H9 (cell line): ENCODE measurements at places on chromosomes 2 and 18. TPM values are rescaled to one million over a fixed set of nuclear protein-coding genes. Genes with fewer than 3 reads are reported as not detected.

- no peaks in the 10 kb centered on the region for H3K36me3 ChIP-seq
- H3K27ac ChIP-seq = no peak overlapping the region
- DNase-seq = peak; percentile 65
Observed at GRCh38 chr2:165015052-165015642, 59.8 kb upstream of the SLC38A11 start.

DNA sequence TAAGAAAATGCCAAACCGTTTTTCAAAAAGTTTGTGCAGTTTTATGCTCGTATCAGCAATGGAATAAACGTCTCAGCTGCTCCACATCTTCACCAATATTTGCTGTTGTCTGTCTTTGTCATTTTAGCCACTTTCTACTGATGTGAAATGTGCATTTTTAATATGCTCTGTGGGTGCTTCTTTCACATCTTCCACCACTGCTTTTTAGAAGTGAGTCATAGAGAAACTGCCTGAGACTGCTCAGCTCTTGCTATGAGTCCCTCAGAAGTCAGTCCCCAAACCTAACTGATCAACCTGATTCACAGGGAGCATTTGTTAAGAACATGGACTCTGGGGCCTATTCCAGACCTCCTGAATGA is 41.0 kb upstream of the EPC2 start:
- DNase-seq = no peak
- no peak overlapping the region for H3K4me3 ChIP-seq
- H3K36me3 ChIP-seq = no peaks in the 10 kb centered on the region
- no peaks in the 10 kb centered on the region; the same call in 1 of the 2 replicates for H3K4me1 ChIP-seq

DNA sequence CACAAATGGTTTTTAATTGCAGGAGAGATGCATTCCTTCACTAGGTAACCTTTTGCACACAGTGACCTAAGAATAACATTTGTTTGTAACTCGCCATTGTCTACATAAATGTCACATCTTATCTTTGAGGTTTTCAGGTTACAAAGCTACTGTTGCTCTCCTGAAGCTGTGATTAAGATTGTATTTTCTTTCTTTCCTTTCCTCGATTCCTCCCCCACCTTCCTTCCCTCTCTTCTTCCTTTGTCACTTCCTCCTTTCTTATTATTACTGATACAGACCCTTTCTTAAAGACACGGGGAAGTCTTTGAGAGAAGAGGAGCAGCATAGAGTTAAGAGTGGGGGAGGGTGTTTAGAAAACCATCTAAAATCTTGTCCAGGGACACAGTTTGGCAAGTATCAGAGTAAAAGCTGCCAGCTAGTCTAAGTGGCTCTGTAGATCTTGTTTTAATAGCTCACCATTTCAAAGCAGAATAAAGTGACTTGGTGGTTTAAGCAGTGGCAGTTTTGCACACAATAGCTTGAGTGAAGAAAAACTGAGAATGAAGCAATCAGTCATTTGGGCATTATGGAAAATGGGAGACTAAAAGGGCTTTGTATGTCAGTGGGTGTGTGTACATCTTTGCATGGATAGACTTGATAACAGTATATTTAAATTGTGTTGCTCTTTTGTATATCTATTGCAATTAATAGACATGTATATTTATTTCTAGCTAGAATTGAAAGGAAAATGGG is 10.9 kb downstream of the CERS6 start:
- DNase-seq = no peak
- H3K27me3 ChIP-seq = no peaks in the 10 kb centered on the region
- H3K4me3 ChIP-seq = no peak overlapping the region
- H3K36me3 ChIP-seq = no peaks in the 10 kb centered on the region
- no peak overlapping the region for H3K27ac ChIP-seq

The CAVIN2 gene
- not detected in 2 replicates for total RNA-seq

The ZNF236 gene
- total RNA-seq = 16.0 and 17.7 TPM in 2 replicates

DNA sequence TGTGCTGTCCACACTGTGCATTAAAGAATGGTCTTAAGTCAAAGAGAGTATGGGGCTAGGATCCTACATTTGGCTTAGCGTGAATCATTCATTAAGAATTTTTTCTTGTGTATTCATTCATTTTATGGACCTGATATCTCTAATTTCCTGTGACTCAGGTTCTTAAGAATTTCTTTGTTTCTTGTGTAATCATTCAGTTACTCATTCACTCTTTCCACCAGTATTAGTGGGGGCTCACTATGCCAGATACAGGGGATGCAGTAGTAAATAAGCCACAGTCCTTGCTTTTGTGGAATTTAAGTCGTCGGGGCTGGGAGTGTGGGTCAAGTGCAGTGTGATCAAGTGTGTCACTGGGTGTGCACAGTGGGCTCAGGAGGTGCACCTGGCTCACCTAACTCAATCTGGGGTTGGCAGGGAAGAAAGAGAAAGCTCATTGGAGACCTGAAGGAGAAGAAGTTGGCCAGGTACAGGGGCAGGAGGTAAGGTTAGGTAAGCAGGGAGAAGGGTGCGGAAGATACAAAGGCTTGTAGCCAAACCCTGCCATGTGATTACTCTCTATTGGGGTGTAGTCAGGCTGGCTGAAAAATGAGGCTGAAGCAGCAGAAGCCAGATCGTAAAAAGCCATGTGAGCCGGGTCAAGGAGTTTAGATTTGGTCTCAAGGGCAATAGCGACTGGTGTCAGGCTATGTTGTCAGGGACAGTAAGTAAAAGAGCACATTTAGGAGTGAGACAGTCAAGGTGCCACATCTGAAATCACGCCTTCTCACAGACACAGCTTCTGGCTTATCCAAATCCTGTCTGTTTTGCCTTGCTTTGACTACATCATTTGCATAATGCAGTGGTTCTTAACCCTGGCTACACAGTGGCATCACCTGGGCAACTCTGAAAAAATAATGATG is 67.2 kb downstream of the KCTD1 start:
- H3K27me3 ChIP-seq = no peaks in the 10 kb centered on the region
- DNase-seq = no peak
- H3K4me1 ChIP-seq = peaks cover 9% of the 10 kb centered on the region
- H3K27ac ChIP-seq = no peak overlapping the region
- H3K36me3 ChIP-seq = no peaks in the 10 kb centered on the region

DNA sequence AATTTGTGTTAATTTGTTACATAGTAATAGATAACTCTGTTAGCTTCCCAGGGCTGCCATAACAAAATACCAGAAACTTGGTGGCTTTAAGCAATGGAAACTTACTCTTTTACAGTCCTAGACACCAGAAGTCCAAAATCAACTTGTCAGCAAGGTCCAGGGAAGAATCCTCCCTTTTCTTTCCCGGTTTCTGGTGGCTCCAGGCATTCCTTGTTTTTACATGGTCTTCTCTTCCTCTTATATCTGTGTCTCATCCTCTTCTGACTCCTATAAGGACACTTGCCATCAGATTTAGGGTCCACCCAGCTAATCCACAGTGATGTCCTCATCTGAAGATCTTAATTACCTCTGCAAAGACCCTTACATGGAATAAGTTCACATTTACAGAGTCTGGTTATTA is 95.6 kb downstream of the DDX1 start:
- H3K27me3 ChIP-seq = no peaks in the 10 kb centered on the region
- H3K4me1 ChIP-seq = no peaks in the 10 kb centered on the region
- H3K27ac ChIP-seq = no peak overlapping the region
- no peak overlapping the region for H3K4me3 ChIP-seq
- DNase-seq = no peak
- no peaks in the 10 kb centered on the region for H3K36me3 ChIP-seq

DNA sequence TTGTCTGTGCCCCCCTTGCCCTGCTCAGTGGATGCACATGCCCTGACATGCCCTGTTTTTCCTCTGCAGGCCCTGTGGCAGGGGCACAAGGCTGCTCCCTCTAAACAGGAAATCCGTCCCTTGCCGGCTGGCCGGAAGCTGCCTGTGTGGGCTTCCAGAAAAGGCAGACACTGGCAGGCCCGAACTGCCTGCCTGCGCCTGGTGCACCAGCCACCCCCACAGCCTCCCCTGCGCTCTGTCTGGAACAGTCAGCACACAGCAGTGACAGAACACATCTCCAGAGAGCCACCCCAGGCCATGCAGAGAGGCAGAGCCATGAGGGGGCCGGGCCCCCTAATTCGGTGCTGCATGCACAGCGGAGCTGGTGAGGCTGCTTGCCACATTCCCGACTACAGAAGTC is 33.5 kb downstream of the LOXHD1 start:
- no peak for DNase-seq
- H3K27me3 ChIP-seq = no peaks in the 10 kb centered on the region
- no peak overlapping the region for H3K4me3 ChIP-seq
- no peaks in the 10 kb centered on the region for H3K4me1 ChIP-seq
- H3K36me3 ChIP-seq = no peaks in the 10 kb centered on the region

DNA sequence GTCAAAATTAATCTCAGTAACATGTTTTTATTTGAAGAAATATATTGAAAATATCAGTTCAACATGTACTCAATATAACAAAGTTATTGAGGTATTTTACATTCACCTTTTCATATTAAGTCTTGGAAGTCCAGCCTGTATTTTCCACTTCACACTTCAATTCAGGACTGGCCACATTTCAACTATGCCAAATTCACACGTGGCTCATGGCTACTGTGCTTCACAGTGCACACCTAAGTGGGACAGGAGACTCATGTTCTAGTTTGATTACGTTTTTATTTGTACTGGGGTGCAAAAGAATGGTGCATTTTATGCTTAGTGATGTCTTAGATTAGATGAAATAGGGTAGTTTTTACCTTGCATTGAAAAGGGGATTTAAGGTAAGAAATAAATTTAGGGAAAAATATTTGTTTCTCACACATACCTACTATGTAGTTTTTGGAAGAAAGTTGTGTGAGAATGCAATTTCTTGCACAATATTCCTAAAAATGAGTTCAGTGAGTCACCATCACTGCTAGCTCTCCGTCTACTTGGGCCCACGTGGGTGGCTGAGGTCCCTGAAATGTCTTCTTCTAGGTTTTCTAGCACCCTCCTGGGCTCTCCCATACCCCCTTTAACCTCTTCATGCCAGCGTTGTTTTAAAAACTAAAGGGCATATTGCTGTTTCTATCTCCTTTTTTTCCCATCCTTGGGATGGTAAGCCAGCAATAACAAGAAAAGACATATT is 87.0 kb downstream of the ST6GAL2 start:
- DNase-seq = no peak
- H3K27me3 ChIP-seq = no peaks in the 10 kb centered on the region
- no peak overlapping the region for H3K4me3 ChIP-seq
- H3K27ac ChIP-seq = no peak overlapping the region

DNA sequence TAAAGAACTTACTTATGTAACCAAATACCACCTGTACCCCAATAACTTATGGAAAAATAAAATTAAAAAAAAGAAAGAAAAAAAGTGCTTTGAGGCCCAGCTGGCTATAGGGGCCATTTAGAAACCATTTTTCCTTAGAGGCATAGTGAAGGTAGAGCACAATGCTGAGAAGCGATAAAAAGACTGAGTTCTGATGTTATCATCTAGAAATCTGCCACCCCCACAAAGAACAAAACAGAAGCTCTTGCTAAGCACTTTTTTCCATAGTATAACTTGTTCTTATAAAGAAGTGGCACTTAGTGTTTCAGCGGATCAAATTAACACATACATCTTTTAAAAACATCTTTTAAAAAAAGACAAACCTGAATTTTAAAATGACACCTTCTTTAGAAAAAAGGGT is 51.4 kb downstream of the ICOS start:
- H3K4me3 ChIP-seq = no peak overlapping the region
- H3K4me1 ChIP-seq = no peaks in the 10 kb centered on the region; the same call in 1 of the 2 replicates
- no peak overlapping the region for H3K27ac ChIP-seq
- H3K36me3 ChIP-seq = no peaks in the 10 kb centered on the region
- DNase-seq = no peak
- H3K27me3 ChIP-seq = no peaks in the 10 kb centered on the region

- DNase-seq = no peak
- H3K4me3 ChIP-seq = no peak overlapping the region
- peaks cover 8% of the 10 kb centered on the region; the same call in 1 of the 2 replicates for H3K36me3 ChIP-seq
- H3K4me1 ChIP-seq = no peaks in the 10 kb centered on the region
- H3K27ac ChIP-seq = no peak overlapping the region
- H3K27me3 ChIP-seq = no peaks in the 10 kb centered on the region
Observed at GRCh38 chr2:174600349-174600748, 2.7 kb upstream of the WIPF1 start.

The ECEL1 gene
- 8.2 and 8.4 TPM in 2 replicates for total RNA-seq

The NEU2 gene
- not detected in 2 replicates for total RNA-seq

The FAM124B gene
- 0.83 and 0.94 TPM in 2 replicates for total RNA-seq

The LAMA3 gene
- 0.33 and 0.68 TPM in 2 replicates for total RNA-seq

DNA sequence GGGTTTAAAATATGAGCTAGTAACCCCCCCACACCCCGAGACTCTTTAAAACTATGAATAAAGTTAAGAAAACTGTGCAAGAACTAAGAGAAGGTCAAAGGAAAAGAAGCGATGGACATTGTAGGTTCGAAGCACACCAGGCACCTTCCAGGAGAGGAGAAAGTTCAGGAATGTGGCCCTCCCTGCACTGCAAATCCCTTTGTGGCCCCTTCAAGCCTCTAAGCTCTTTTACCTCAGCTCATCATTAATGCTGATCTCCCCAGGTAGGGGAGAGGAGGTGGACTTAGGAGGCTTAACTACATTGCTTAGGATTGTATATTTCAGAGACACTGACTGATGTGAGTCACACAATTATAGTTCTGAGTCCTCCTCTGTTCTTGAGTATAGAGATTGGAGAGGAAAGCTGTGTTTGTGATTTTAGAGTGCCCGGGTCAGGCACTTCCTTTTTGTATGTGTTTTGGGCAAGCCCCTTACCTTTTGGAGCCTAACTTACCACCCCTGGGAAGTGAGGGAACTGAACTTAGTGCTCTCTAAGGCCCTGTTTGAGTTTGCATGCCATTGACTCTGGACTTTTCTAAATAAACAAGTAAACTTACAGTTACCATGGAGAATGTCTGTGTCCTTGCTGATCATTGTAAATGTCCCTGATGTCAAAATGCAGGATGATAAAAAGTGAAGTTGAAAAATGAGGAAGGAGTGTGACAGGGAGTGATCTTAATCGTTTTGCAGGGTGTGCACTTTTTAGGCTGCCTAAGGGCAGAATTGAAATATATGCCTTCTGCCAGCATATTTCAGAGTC is 140.8 kb upstream of the ZEB2 start:
- no peaks in the 10 kb centered on the region; the same call in 1 of the 2 replicates for H3K4me1 ChIP-seq
- no peak overlapping the region for H3K4me3 ChIP-seq
- no peak for DNase-seq

DNA sequence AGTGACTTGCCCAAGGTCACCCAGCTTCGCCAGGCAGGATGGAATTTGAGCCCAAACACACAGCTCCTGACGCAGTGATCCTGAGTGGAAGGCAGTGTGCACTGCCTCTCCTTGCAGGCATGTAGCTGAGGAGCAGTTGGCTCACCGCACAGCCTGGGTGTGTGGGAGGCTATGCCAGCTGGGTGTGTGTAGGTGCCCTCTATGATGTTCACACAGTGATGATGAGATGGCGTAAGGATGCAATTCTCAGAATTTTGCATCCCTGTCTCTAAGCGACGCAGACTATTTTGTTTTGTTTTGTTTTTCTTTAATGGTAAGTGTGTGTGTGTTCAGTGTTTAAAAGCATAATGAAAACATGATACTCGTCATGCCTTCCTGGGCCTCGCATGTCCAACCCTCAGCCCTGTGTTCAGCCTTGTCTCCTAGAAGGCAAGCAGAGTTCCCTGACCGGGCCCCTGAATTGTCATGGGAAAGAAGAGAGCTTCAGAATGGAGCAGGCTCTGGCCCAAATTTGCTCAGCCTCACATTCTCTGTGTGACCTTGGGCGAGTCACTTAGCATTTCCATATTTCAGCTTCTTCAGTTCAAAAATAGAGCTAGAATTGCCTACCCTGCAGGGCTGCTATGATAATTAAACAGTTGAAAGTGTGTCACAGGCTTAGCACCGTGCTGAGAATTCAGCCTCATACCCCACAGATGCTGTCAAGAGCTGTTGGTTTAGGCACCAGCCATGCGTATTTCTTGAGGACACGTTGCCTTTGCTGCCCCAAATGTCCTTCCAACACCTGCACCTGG is 603.6 kb upstream of the RAB6C start:
- no peak overlapping the region for H3K27ac ChIP-seq
- no peaks in the 10 kb centered on the region for H3K4me1 ChIP-seq
- no peak overlapping the region for H3K4me3 ChIP-seq

GRCh38 chr2:238389988-238390589 is 36.6 kb upstream of the ASB1 start:
- H3K27ac ChIP-seq = no peak overlapping the region
- no peaks in the 10 kb centered on the region for H3K36me3 ChIP-seq
- H3K4me3 ChIP-seq = no peak overlapping the region
- no peaks in the 10 kb centered on the region for H3K27me3 ChIP-seq
